AG04449 (cell line): ENCODE measurements at places on chromosomes 1 and 21.
A peak's percentile ranks its signal among the peaks of the same experiment; 100 is the strongest.

- DNase-seq, result no peak
Measured at GRCh38 chr1:147504801-147505311, 36.4 kb upstream of the BCL9 start.

DNA sequence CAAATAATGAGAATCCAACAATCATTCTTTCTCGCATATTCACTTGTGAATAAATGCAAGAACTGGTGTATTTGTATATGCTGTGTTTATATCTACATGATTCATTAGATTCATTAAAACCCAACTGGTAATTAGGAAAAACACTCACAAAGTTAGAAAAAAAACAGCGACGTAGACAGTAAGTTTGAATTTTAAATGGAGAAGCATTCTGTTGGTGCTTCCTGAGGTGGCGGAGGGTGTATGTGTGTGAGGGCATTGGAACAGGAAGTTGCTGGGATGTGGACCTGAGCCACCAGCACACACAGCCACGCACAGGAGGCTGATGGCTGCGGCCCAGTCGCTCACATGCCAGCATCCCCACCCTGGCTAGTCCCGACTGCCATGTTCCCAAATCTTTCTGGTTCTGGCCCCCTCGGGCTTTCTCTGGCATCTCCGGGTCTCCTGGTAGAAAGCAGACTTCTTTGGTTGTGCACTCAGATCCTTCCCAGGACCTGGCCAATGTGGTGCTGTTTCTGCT lies 121.6 kb upstream of the IRF2BP2 start:
- DNase-seq, result no peak

DNA sequence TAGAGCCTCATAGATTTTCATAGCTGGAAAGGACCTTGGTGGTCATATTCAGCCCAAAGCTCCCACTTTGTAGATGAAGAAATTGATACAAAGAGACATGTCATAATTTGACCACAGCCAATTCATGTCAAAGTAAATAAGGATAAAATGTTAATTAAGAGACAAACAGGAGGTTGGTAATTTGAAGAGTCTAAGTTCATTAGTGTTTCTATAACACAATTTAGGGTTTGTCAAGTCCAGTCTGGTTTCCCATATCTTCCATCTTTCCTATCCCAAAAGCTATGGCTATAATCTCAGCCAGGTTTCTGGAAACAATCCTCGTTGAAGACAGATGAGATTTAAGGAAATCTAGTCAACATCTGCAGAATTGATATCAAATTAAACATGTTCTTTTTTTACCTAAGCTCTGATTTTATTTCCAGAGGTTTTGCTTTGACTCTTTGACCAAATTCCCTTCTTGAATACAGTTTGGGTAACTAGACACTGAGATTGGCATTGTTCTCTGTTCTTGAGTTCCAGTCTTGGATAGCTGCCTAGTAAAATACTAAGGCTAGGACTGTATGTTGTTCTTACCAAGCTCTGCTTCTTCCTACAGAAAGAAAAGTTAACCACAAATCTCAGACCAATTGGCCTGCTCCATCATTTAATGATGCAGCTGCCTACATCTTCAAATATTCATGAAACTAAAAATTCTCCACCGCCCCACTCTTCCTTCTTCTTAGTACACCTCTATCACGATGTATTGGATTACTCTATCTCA lies 62.0 kb downstream of the SLC44A5 start:
- DNase-seq, result no peak

GRCh38 chr21:27519361-27519760 lies 552.5 kb upstream of the ADAMTS5 start:
- peak; percentile 73 for DNase-seq

DNA sequence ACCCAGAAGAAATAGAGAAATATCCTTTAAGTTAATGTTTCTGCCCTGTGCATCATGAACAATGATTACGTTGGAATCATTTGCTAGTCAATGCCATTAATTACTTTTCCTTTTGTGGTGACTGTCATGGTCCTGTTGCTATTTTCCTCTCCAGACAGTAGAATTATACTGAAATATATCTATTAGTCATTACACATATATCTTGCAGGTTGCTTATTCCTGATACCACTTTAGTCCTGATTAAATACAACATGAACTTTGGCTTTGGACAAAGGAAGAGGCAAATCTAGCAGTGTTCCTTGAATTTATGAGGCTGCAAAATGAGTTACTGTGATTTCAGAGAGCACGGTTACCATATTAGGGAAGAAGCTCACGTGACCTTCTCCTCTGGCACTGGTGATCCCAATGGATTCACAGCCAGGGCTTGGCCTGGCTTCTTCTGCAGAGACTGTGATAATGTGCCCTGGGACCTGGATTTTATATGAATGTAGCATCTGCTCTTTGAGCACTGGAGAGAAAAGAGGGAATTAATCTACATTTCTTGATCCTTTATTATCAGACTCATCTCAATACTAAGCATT lies 12.4 kb upstream of the KRTAP19-8 start:
- no peak for DNase-seq

- no peak for DNase-seq
Measured at GRCh38 chr1:58585581-58586151, 8.6 kb upstream of the TACSTD2 start.

DNA sequence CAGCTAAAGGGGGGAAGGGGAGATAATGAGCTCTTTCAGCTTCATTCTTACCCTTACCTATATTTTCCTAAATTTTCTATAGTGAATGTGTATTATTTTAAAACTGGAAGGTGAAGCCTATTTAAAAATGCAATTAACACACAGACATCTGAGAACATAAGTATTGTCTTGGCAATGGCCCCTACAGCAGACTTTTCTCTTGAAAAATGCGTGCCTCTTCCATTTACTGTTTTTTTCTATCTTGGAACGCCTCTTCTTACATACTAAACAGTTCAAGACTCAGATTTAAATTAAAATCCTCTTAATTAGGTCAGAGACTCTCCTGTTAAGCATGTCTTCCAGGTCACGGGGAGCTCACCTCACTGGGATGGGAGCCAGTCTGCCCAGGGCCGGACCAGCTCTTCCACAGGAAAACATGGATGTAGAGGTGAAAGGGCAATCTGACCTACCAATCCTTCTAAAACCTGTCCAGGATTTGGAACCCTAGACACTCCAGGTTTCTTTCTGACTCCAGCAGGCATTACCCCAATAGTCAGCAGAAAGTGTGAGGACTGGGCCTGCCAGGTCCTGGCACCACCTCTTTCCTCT lies 137.3 kb downstream of the ZNF281 start:
- DNase-seq, result no peak

GRCh38 chr1:217184854-217185253 lies 446.0 kb downstream of the GPATCH2 start:
- no peak for DNase-seq

GRCh38 chr21:16587141-16587581 lies 857.4 kb downstream of the USP25 start:
- no peak for DNase-seq

DNA sequence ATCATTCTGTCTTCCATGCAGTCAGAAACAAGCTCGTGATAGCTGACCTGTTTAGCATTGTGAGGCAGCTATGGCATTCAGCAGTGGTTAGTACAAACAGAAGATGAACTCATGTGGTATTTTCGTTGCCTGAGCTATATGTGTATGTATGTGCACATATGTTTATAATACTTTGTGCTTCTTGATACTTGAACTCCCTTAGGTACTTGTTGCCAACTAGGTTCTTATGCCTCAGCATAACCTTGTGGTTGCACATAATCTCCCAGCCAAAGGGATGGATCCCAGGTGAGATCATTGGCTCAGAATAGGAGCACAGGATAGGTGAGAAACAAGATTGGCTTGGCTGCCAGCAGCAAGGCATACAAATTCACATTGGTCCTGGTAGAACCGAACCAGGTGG lies 86.1 kb downstream of the VPS26C start:
- DNase-seq, result no peak

DNA sequence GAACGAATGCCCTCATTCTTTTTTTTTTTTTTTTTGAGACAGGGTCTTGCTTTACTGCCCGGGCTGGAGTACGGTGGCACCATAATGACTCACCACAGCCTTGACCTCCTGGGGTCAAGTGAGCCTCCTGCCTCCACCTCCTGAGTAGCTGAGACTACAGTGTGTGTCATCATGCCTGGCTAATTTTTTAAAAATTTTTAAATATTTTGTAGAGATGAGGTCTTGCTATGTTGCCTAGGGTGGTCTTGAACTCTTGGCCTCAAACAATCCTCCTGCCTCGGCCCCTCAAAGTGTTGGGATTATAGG lies 69.4 kb downstream of the ALG14 start:
- DNase-seq, result no peak

DNA sequence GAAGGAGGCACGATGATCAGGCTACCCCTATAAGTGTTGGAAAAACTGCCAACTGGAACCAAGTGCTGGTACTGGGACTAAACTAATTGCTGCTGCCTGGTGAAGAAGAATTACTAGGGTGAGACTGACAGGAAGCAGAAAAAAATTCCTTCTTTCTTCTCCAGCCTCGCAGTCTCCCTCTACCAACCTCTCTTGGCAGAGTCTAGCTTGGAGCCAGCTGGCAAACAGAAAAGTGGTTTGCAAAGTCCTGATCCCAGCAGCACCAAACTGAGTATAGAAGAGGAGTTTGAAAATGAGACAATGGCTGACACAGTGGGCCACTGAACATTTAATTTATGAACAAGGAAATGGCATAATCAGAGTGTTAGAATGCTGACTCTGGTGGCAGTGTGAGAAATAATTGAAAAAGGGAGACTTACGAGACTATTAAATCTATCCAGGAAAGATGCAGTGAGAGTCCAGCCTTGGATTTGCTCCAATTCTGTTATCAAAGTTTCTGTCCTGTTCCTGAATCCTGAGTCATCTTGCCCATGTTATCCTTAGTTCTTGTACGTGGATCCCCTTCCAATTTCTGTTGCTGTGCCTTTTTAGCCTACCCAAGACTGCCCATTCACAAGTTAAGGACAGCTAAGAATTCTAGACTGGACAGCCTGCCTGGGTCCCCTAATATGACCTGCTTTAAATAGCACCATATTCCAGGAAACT lies 23.7 kb upstream of the DISP1 start:
- no peak for DNase-seq

- no peak for DNase-seq
Measured at GRCh38 chr1:166165661-166166328, 1.0 kb downstream of the FAM78B start.

DNA sequence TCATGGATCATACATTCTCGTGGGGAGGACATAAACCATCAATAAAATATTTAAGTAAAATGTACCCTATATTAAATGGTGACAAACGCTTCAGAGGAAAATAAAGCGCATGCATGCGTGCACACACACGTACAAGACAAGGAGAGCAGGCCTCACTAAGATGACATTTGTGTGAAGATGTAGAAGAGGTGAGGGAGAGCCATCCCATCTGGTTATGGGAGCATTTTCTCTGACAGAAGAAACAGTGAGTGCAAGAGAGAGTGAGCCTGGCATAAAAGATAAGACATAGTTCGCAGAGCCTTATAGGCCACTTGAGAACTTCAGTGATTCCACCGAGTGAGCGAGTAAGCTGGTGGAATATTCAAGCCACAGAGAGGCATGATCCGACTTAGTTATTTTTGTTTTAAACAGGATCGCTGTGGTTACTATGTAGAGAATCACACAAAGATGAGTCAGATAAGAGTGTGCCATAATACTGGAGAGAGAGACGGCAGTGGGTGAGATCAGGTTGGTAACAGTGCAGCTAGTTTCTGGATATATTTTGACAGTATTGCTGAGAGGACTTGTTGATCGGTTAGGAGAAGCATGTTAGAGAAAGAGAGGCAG lies 624.2 kb downstream of the PLPP3 start:
- DNase-seq, result no peak

GRCh38 chr21:46035809-46036695 lies 54.5 kb downstream of the COL6A1 start:
- no peak for DNase-seq

- no peak for DNase-seq
Measured at GRCh38 chr1:3803905-3804626, 7.8 kb upstream of the LRRC47 start.

DNA sequence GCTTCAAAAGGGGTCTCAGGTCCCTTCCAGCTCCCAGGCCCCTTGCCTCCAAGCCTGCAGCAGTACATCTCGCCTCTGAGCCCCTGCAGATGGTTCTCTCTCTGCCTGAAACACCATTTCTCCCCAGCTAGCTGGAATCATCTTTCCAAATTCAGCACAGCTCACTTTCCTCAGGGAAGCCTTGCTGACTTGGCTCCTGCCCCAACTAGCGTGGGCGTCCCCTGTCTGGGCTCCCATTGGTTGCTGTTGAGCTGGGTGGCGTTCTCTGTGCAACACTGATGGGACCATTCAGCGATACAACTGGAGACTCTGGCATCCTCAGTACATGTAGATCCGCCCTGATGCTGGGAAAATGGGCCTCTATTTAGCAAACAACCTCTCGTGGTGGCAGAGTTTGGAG lies 141.3 kb upstream of the IGSF21 start:
- DNase-seq, result no peak

GRCh38 chr1:17643861-17644703 lies 104.6 kb downstream of the ARHGEF10L start:
- DNase-seq, result no peak

DNA sequence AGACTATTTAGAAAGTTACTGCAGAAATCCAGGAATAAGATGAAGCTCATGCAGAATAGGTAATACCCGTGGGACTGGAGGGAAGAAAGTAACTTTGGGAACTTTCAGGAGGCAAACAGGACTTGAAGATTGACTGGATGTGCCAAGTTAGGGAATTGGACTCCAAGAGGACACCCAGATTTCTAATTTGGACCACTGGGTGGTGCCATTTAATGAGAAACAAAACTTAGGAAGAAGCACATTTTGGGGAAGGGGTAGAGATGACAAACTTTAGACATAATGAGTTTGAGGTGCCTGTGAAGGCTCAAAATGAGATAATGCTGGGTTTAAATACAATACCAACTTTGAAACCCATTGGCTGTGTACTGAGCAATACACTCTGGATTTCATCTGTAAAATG lies 3.3 kb upstream of the B4GALT3 start:
- DNase-seq, result no peak

DNA sequence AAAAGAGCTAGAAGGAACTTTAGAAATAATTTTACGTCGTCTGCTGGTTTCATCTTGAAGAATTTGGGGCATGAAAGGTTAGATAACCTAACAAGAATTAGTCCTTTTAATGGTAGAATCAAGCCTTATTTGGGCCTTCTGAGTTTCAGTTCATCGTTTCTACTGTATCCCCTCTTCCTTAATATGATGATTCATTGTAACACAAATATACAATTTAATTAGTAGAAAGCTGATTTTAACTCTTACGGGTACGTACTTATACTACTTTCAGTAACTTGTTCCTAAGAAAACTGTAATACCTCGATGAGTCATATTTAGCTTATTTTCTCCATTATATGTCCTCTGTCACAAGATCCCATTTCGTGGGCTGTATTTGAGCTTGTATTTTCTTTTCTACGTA lies 264.7 kb downstream of the RYR2 start:
- no peak for DNase-seq

- no peak for DNase-seq
Measured at GRCh38 chr1:223319905-223320580, 43.9 kb downstream of the SUSD4 start.

- DNase-seq, result no peak
Measured at GRCh38 chr1:6152181-6152580, 27.9 kb downstream of the CHD5 start.

DNA sequence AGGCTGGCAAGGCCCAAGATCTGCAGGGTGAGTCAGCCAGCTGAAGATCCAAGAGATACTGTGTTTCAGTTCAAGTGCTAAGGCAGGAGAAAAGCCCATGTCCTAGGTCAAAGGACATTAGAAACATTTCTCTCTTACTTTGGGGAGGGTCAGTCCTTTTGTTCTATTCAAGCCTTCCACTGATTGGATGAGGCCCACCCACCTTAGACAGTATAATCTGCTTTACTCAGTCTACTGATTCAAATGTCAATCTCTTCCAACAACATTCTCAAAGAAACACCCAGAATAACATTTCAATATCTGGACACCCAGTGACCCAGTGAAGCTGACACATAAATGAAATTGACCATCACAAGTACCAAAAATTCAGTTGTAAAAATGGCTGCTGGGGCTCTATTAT lies 367.8 kb upstream of the ZP4 start:
- DNase-seq, result no peak
